ENCODE measurements at places on chromosomes 2 and 18.

GRCh38 chr2:202821206-202822160 lies 50.1 kb downstream of the ICA1L start:
- DNase-seq: no peak

GRCh38 chr2:99729104-99730025 lies 239.5 kb upstream of the REV1 start:
- DNase-seq: no peak

GRCh38 chr2:171587567-171587966 lies 65.3 kb downstream of the CYBRD1 start:
- no peak for DNase-seq

DNA sequence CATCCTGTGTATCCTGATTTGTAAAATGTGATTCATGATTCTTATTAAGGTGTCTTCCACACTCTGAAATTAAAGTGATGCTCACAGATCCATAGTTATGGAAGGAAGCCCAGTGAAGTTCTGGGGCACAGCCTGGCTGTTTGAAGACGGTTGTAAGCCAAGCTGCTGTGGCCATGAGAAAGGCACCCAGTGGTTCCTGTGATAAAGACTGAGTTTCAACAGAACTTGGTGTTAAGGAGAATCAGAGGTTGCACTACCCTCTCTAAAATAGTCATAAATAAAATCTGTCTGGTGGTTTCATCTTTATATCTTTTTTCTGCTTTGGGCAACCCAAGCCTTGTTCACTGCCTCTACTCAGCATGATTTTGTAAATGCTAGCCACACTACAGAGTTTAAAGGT lies 32.2 kb upstream of the SPOPL start:
- no peak for DNase-seq

DNA sequence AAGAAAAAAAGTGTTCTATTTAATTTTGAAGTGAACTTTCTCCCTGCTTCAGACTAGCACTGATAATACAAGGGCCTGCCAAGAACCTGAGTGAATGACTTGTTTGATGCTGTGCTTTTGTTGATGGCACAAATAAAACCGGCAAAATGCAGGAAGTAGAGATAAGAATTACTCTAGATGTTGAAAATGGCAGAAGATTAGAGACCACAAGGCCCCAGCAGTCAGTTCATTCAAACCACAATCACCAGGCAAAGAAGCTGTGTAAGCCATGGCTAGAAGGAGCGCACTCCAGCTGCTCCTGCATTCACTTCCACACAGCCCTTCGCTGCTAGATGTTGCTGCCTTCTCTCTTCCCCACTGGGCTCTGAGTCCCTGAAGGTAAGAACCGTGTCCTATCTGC lies 297.1 kb downstream of the AGPS start:
- DNase-seq: no peak

GRCh38 chr2:72678024-72678423 lies 147.8 kb downstream of the EXOC6B start:
- DNase-seq: no peak

DNA sequence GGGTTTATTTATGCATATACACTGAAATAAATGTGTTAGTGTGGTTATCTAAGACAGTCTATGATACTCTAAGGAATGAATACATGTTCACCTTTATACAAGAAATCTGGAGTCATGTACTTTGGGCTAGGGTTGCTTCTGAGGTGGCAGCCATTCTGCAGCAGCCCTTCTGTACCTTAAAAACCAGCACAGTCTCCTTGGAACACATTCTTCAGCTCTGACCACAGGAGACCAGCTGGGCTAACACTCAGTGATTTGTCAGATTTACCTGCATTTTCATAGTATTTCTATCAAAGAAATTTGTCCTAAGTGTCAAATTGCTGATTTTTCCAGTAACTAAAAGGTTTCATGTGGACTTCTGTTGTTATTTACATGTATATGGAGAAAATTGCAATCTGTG lies 167.7 kb downstream of the CAMKMT start:
- no peak for DNase-seq

DNA sequence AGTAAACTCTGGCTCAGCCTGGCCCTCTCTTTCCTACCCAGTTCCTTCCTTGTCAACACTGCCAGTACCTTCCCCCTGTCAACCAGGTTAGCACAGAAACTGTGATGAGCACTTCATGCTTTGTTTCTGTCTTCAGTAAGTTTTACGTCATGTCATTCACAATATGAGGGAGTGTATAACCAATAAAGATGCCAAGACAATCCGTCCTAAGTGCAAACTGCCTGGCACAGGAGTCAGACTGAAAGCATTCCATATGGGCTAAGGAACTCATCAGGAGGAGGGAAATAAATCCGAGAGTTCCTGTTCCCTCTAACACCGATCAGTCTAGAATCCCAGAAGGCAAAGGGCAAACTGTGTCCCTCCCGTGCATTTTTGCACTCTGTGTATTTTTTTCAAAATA lies 507.2 kb downstream of the CMPK2 start:
- DNase-seq: no peak

DNA sequence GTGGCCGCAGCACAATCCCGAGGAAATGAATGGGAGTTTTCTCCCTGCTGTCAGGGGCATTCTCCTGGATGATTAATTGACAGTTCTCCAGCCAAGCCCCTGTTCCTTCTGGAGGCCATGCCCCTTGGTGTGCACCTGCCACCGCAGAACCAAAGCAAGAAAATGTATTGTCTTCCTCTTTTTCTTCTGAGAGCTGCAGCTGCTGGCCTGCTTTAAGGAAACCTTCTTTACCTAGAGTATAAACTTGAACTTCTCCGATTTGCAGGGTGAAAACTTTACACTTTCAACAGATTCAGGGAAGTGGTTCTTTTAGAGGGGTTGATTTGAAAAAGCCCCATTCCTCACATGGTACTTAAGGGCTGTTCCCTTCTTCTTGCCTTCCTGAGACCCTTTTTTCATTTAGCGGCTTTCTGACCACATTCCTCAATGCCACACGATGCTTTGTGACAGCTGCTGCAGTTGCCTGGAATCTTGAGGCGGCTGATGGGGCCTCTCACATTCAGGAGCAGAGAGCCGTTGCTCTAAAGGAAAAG lies 402.8 kb downstream of the TXNL1 start:
- DNase-seq: peak; percentile 42

- no peak for DNase-seq
These were observed 45.2 kb upstream of the GCG start for GRCh38 chr2:162197069-162197825.

DNA sequence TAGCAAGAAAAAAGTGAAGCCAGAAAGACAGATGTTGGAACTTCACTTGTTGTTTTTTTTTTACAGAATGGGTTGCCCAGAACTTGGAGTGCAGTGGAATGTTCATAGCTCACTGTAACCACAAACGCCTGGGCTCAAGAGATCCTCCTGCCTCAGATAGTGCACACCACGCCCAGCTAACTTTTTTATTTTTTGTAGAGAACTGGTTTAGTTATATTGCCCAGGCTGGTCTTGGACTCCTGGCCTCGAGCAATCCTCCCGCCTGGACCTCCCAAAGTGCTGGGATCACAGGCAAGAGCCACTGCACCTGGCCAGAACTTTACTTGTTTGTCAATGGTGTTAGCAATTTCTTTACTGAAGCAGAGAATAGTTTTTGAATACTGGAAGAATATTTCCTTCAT lies 11.9 kb upstream of the ASPRV1 start:
- DNase-seq: no peak

GRCh38 chr2:49686291-49686690 lies 532.0 kb upstream of the FSHR start:
- no peak for DNase-seq

GRCh38 chr2:142930835-142931398 lies 53.5 kb downstream of the KYNU start:
- no peak for DNase-seq

GRCh38 chr2:160401895-160402294 lies 91.7 kb downstream of the RBMS1 start:
- DNase-seq: no peak

GRCh38 chr2:25905126-25905525 lies 26.8 kb upstream of the ASXL2 start:
- DNase-seq: no peak

- DNase-seq: no peak
These were observed 20.6 kb downstream of the SERTAD2 start for GRCh38 chr2:64632835-64633819.

DNA sequence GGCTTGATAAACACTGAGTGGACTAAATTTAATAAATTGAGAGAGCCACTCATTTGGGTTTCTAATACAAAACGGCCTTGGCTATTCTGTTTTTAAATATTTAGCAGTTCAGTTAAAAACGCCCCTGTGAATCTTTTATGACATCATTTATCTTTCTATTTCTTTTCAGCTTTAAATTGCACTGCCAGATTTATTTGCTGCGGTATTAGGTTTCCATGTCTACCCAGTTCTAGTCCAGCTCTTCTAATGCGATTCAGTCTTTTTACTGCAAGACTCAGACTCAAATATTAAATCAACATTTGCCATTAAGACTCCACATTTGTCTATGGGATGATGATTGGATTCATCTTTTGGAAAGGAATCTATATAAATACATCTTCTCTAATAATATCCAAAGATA lies 2174.3 kb upstream of the PIK3C3 start:
- DNase-seq: no peak

- no peak for DNase-seq
These were observed 7.9 kb upstream of the SIGLEC15 start for GRCh38 chr18:45817543-45817942.

DNA sequence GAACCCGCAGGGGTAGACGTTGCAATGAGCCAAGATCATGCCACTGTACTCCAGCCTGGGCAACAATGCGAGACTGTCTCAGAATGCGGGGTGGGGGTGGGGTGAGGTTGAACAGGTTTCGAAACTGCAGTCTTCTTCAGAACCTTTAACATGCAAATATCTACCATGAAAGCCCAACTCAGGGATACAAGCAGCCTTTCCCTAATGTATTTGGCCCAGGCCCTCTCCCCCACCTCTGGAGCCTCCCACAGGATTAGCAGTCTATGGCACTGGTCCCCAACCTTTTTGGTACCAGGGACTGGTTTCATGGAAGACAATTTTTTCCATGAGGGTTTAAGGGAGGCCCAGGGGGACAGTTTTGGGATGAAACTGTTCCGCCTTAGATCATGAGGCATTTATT lies 53.5 kb downstream of the CCBE1 start:
- no peak for DNase-seq

DNA sequence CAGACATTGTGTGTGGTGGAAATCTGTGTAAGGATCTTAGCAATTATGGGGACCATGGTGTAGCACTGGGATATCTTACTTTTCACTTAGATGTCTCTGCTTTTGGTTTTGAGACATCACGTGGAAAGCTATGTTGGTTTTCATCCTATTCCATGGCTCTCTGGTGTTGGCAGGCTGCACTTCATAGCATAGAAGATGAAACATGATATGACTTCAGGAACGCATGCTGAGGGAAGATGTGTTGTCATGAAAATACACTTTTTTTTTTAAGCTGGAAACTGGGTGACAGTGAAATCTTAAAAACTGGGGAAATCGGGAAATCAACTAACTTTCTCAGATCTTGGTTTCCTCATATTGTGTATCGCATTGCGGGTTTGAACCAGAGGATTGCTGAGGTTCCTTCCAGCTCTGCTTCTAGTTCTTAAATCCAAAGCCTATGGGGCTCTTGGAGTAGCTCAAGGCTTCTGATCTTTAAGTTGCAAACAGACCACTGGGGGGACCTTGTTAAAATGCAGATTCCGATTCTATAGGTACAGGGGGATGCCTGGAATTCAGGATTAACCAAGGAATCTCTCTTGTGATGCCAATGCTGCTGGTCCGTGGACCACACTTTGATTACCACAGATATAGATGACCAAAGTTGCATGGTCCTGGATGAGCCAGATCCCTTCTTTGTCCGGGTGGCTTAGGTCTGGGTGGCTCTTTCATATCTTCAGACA lies 160.7 kb downstream of the SH3RF3 start:
- no peak for DNase-seq

GRCh38 chr2:88329815-88330603 lies 122.5 kb downstream of the FOXI3 start:
- no peak for DNase-seq

DNA sequence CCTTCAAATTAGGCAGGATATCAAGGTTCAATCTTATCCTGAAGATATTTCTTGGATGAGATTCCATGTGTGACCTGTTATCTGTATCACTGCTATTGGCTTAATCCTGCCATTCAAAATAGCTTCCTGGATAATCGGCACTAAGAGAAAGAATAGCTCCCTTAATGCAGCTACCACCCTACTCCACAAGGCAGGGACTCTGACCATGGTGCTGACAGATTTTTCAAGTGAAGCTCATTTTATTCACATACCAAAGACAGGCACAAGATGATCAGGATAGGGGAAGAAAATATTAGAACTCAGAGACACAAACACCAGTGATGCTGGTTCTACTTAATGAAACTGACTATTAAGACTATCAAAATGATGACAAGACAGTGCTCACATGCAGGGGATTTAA lies 74.9 kb downstream of the ORC4 start:
- no peak for DNase-seq

- DNase-seq: no peak
These were observed 14.3 kb downstream of the BCL11A start for GRCh38 chr2:60539140-60539539.

- no peak for DNase-seq
These were observed 1.8 kb downstream of the AGAP1 start for GRCh38 chr2:235495373-235496238.

DNA sequence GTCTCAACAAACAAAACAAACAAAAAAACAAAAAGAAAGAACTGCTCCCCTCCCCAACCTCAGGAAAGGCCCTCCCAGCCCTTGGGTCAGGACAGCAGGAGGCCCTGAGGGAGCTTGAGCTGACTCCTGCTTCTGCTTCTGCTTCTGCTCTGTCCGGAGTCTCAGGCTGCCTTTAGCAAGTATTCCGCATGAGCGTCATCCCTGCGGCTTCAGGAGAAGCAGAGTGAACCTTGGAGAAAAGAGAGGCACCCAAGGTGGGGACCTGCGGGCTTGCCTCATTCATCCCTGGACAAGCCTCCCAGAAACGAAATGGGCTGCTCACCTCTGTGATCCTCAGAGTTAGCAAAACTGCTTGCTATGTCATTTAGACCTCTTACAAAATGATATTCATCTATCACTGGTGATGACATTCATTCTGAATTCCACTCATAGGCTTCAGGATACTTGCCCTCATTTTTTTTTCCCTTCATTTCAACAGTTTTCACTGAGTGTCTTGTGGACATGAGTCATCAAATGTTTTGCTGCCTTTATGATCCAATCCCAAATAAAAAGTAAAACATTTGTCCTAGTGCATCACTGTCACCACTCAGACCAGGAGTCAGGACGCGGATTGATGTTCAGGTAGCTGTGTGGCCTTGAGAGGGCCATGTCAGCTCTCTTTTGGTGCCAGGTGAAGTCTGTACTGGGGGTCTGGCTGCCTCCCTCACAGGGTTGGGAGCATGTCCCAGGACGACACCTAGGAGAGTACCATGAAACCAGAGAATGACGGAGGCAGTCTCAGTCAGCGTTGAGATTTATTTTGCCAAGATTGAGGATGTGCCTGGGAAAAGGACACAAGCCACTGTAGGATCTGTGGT lies 51.7 kb downstream of the IMPA2 start:
- DNase-seq: no peak

- no peak for DNase-seq
These were observed 368.2 kb upstream of the FANCL start for GRCh38 chr2:58609326-58609725.

GRCh38 chr2:167954495-167954894 lies 292.9 kb downstream of the STK39 start:
- no peak for DNase-seq

Measured in CD4-positive, alpha-beta T cell treated with Interleukin-15 for 1 hour (primary cell).